ENCODE measurements at places on chromosomes 1 and 21.

DNA sequence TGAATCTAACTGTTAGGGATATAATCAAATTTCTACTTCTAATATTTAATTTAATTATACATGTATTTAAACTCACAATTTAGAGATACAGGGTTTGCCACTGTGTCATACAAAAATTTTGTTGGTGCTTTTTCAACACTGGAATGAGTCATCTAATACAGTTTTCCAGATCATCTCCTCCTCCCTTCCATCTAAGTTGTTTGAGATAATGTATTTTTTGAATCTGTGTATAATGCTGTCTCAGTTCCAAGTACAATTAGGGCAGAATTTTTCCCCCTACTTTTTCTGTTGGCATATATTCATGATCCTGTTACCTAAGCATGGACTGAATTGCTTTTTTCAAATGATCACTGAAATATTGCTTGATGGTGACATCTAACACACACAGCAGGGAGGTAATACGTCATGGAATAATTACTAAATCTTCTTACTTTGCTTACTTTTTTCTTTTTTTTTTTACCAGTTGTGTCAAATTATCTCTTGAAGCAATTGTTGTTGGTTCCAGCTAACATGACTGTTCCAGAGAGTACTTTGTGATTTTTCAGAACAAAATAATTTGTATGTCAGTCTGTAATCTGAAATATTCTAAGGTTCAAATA is 146.0 kb downstream of the MAGI3 start:
- DNase-seq, result peak; percentile 13

GRCh38 chr21:40760821-40761220 is 86.1 kb downstream of the DSCAM start:
- DNase-seq, result no peak

DNA sequence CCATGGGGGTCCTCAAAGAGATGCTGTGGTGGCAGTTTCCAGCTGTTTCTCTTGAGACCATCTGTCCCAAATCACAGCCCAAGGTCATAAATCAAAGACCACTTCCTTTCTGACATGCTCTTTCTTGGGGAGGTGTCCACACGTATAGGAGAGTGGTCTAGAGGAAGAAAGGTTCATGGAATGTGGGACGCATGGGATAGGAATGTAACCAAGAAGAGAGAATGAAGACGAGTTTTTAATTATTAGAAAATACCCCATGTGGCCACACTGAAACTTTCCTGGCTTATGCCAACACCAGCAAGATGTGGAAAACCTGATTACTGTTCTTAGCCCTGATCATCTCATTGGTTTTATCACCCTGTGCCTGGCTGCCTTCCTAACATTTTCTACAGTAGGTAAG is 124.2 kb upstream of the IFFO2 start:
- DNase-seq, result peak; percentile 53

- DNase-seq, result no peak
Measured at GRCh38 chr21:35507181-35507759, 458.2 kb upstream of the RUNX1 start.

DNA sequence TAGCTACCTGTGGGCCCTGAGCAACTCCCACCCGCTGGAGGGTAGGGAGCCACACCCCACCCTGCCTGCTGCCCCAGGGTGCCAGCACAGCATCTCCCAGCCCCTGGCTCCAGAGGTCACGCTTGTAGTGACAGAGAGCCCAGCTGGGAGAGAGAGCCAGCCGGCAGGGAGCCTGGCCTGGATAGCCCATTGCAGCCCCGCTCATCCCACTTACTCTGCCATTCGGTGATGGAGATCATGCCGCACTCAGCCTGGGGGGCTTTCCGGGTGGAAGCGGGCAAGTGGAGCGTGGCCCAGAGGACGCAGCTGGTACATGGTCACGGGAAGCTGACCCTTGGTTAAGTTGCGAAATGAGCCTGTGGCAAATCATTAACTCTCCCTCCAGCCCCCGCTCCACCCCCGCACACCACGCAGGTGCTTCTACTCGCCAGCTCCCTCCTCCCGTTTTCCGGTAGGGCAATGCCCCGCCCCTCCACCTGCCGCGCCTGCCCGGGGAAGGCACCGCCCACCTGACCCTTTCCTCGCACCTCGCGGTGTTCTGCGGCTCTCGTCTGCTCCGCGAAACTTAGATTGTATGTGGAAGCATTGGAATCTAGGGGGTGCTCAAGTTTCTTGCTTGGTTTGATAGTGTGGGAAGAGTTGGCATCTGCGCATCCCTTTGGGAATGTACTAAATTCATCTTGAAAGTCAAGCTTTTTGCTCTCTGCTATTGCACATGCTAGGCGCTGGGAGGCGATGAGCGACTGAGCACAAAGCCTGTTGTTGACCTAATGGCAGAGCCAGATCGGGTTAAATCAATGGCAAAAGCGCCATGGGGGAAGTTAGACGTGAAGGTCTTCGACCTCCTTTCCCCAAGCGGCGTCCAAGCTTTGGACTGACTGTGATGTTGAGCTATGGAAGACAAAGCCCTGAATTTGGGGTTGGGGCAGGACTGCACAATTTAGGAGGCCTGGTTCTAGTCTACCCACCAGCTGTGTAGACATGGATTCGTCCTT is at the start of gene GOLT1A:
GOLT1A (minus strand) TSS at position 321 of the 995 bp plus-strand sequence; CDS start at position 239, 82 bp downstream.
- DNase-seq, result peak; percentile 82

GRCh38 chr21:32212116-32212515 is 66.7 kb downstream of the MIS18A start:
- DNase-seq, result no peak

DNA sequence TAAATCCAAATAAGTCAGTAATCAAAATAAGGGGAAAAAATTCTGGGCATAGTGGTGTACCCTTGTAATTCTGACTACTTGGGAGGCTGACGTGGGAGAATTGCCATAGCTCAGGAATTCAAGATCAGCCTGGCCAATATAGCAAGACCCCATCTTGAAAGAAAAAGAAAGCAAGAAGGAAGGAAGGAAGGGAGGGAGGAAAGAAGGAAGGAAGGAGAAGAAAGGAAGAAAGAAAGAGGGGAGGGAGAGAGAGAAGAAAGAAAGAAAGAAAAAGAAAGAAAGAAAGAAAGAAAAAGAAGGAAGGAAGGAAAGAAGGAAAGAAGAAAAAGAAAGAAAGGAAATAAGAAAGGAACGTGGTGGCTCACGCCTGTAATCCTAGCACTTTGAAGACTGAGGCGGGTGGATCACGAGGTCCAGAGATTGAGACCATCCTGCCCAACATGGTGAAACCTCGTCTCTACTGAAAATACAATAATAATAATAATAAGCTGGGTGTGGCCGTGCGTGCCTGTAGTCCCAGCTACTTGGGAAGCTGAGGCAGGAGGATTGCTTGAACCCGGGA is 64.5 kb upstream of the ROR1 start:
- DNase-seq, result no peak

- peak; percentile 47 for DNase-seq
Measured at GRCh38 chr1:207335695-207336363, 14.4 kb downstream of the CD55 start.

DNA sequence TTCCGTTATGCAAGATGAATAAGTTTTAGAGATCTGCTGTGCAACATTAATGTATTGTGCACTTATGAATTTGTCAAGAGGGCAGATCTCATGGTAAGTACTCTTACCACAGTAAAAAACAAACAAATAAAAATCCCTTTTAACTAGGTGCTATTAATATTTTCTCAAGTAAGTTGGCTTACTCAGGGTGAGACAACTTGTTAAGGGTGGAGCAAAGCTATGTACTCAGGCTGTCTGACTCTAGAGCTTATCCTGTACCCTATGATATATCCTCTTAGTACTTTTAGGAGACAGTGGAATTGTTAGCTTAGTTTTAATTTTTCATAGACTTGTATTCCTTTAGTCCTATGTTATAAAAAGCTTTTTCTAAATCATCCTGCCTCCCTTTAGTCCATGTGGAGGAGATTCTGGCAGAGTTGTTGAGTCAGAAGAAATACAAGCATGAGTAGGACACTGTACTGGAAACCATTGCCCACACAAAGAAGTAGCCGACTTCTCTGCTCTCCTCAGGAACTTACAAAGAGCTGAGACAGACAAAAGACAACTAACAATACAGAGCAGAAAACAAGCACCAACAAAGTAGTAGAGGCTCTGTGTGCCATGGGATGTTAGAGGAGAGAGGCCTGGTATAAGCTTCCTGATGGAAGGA is 49.2 kb downstream of the S1PR1 start:
- DNase-seq, result no peak

GRCh38 chr1:34987018-34987417 is 1.9 kb upstream of the TMEM35B start:
- DNase-seq, result peak; percentile 55

- no peak for DNase-seq
Measured at GRCh38 chr1:208850442-208850841, 606.3 kb upstream of the PLXNA2 start.

DNA sequence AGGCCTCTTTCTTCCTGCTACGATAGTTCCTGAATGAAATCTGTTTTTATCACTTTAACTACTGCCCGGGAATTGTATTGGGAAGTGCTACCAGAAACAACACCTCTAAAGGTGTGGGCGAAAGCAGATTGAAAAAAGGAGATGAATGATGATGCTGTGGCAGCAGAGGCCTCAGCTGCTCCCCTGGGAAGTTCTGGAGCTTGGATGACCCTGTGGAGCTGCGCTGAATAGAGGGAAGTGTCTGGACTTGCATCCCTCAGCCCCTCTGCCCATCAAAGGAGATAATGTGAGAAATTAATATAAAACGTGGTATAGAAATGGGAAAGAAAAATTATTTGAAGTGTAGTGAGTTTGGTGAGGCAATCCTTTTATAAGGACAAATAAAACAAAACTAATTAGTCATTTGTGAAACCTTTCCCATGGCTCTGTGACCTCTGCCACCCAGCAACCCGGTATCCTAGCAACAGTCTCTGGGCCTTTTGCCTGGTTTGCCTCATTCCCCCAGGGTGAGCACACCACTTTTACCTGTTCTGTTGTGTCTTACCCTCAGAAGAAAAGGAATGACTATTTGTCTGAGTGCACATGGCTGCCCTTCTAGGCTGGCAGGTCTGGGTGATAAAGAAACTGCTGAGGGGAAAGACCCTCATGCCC is 21.3 kb downstream of the OVAAL start:
- DNase-seq, result peak; percentile 44

DNA sequence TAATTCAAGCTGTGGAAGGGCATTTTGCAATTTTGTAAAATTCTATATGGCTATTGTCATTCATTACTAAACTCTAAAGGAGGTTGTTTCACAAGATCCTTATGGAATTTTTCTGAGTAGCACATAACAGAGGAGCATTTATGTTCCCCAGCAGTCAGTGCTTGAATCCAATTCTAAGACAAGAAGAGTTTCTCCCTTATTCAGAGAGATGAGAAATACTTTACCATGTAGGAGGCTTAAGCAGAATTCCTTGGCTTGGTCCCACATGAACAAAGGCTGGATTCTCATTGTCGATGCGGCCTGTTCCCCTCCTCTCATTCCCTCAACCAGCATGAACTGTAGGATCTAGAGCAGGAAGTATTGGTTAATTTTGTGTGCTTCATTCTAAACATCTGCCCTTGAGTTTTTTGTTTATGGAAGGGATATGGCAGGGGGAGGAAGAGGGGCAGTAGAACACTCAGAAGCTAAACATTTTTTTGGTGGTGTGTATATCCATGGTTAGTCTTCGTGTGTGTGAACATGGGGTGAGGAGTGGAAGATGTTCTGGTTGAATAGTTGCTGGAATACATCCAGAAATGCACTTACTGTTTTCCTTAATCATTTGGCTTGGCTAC is 74.3 kb downstream of the LAMC1 start:
- peak; percentile 21 for DNase-seq

GRCh38 chr1:79082233-79082632 is 75.7 kb upstream of the ADGRL4 start:
- no peak for DNase-seq

GRCh38 chr1:177355575-177355974 is 184.8 kb downstream of the BRINP2 start:
- peak; percentile 63 for DNase-seq

GRCh38 chr1:228684607-228685006 is 50.7 kb upstream of the RHOU start:
- no peak for DNase-seq

DNA sequence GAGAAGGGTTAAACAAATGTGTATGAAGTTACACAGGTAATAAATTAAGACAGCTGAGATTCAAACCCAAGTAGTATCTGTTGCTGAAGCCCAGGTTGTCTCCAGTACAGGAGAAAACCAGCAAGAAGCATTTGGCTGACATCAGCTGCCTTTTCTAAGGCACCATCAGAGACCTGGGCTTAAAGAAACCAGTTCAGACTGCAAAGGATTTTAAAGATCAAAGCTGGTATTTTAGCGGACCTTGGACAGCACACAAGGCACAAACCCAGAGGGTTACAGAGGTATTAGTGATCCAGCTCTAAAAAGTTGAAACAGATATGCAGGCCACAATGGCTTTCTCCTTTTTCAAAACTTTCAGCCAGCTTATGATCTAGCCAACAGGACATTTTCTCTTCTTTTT is 23.4 kb downstream of the BEND5 start:
- DNase-seq, result no peak

GRCh38 chr1:157562515-157562914 is 10.2 kb upstream of the FCRL5 start:
- no peak for DNase-seq

GRCh38 chr1:111052246-111052645 is 87.6 kb downstream of the DRAM2 start:
- DNase-seq, result no peak
